Esophagus squamous epithelium (tissue), 5 donors: ENCODE measurements at places on chromosomes 1 and 21. TPM values are rescaled to one million over a fixed set of nuclear protein-coding genes. Genes with fewer than 3 reads are reported as not detected.

DNA sequence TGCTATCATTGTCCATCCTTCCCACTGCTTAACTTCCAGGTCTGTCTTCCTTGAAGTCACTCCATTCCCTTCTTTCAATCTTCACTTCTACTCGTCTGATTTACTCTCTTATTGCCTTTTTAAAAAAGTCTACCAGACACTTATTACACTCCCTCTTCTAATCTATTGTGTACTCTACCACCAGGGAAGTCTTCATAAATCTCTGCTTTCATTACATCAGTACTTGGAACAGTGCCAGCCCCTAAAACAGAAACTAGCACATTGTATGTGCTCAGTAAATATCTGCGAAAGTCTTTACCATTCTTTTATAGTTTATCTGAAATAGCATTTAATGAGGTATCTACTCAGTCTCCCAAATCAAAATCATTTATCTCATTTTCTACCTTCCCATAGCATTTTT lies 236.4 kb downstream of the USH2A start:
- no peak for DNase-seq

GRCh38 chr1:216929870-216930582 lies 206.8 kb upstream of the ESRRG start:
- DNase-seq, result no peak

GRCh38 chr1:158638904-158639303 lies 33.8 kb downstream of the OR10Z1 start:
- no peak for DNase-seq

- no peak for DNase-seq
These were observed 164.4 kb downstream of the DYRK1A start for GRCh38 chr21:37530901-37531351.

DNA sequence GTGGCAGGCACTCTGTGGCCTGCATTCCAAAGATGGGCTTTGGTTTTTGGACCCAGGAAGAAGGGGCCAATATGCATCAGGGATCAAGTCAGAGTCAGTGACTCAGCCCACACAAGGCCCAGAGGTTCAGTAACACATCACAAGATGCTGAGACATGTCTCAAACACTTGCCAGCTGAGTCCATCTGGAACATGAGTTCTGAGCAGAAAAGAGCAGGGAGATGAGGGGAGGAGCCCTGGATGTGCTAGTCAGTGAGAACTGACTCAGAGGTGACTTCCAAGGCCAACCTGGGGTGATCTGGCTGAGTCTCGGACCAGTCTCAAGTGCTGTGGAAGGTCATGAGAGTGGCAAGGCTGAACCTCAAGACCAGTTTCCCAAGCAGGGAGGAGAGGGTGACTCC lies 150.1 kb downstream of the CDC7 start:
- no peak for DNase-seq

DNA sequence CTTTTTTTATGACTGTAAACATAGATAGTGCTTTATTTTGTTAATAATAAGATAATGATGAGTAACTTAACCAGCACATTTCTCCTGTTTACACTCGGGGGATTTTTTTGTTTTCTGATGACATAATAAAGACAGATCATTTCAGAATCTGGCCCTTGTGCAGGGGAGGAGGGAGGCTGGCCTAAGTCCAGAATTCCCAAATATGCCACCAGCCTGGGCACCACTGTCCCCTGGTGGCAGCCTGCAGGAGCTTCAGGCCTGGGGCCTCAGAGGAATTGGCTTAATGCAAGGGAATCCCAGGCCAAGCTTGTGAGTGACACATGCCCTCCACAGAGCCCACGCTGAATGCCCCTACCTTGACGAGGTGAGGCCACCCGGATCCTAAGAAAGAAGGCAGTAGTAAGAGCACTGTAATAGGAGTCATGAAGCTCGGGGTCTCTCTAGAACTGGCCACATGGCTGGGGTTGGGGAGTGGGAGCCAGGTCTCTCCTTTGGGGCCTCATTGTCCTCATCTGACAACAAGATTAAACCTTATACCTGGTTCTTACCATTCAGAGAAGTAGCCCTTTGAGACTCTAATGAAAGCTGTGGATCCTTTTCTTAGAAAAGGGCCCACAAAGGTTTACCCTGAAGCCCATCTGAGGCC lies 24.1 kb downstream of the ETNK2 start:
- DNase-seq, result no peak

Gene PLOD1
- 38.1 TPM for total RNA-seq

Gene NMNAT2
- total RNA-seq, result 0.18 TPM
